ENCODE measurements at places on chromosomes 6 and 20.

DNA sequence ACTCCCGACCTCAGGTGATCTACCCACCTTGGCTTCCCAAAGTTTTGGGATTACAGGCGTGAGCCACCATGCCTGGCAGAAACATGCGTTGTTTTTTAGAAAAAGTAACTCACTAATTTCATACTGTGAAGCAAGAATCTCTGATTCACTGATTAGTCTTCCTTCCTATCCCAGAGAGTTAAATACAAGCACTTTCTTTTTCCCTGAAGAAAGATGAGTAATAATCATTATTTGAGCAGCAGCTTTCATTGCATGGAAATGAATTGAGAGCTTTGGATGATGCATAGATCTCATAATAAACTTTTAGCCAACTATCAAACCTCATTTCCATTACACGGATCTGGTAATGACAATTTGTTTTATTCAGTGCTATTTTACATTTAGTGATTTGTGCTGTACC is 892.5 kb upstream of the EYS start:
- H3K36me3 ChIP-seq = no peaks in the 10 kb centered on the region
- no peak overlapping the region for H3K27ac ChIP-seq
- H3K4me1 ChIP-seq = no peaks in the 10 kb centered on the region

DNA sequence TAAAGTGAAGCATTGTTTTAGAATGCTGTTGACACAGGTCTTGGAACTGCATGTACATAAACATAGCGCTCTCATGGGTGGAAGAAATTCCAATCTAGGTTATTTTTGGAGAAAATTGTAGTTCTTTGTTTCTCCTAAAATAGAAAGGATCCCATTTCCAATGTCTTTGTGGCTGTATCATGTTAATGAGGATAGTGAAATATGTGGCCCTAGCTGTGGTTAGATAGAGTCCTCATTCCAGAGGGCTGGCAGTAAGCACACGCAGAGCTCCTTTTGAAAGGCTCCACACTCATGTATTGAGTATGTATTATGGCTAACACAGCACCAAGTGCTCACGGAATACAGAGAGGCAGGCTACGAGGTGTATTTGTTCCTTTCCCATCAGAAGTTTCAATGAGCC is 60.9 kb downstream of the SNRNP48 start:
- H3K4me1 ChIP-seq = no peaks in the 10 kb centered on the region
- H3K27ac ChIP-seq = no peak overlapping the region
- no peaks in the 10 kb centered on the region for H3K27me3 ChIP-seq
- H3K4me3 ChIP-seq = no peak overlapping the region
- H3K36me3 ChIP-seq = no peaks in the 10 kb centered on the region

- DNase-seq = no peak
- no peak overlapping the region for H3K27ac ChIP-seq
- no peaks in the 10 kb centered on the region for H3K36me3 ChIP-seq
- H3K27me3 ChIP-seq = no peaks in the 10 kb centered on the region
- H3K4me1 ChIP-seq = no peaks in the 10 kb centered on the region
Measured at GRCh38 chr20:16100111-16100510, 473.1 kb downstream of the KIF16B start.

DNA sequence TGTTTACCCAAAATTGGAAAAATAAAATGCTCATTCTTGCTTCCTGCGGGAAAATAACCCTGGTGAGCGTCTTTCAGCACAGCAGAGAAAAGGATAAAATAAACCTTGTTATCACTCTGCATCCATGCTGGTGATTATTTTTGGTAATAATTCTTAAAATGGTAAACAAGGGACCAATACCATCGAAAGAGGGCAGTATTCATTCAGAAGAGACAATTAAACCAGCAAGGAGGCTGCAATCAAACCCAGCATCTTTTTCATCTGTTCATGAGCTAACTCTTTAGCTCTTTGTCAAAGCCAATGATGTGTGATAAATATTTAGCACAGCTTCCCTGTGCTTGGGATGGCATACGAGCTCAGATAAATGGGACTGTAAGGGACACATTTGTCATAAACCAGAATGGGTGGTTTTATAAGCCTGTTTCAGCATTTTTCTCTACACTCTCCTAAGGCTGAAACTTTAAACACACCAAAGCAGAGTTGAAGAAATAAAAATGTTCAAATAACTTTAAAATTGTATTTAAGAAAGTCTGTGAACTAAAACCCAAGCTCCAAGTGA is 34.4 kb downstream of the CDH26 start:
- DNase-seq = no peak
- H3K27ac ChIP-seq = no peak overlapping the region
- no peaks in the 10 kb centered on the region for H3K36me3 ChIP-seq
- H3K27me3 ChIP-seq = no peaks in the 10 kb centered on the region

DNA sequence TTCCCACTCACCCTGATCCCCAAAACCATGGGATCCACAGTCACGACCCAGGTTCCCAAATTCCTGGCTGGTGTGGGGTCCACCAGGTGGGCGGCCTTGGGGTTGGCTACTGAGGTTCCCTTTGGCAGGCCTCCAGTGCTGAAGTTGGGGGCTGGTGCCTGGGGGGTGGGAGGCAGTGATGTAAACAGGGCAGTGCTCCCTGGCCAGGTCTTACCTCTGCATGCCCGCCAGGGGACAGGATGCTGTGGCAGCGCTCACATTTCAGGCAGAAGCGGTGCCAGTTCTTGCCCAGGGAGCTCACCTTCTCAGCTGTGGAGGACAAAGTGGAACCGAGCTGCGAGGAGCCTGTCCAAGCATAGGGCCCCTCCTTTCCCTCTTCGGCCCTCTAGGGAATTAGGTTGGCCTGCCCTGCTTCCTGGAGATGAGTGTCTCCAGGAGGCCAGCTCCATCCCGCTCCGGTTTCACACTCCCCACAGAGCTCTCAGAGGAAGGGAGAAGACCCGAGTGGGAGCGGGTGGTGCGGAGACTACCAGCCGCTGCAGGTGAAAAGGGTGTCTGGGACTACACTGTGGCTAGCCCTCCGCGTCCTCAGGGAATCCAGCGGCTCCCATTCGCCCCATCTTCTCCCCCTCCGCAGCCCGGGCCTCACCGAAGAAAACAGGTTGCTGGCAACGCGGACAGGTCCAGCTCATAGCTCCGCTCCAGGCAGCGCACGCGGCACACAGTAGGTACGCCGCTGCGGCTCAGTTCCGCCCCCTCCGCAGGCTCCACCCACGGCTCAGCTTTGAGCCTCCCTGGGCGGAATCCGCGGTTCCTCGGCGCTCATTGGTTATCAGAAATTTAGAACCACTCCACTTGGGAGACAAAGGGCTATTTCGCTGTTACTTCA is at the start of gene CRIP3:
TSS of gene CRIP3 (minus strand) at position 726 of the 889 bp plus-strand sequence. CDS start at position 692, 34 bp downstream.
- H3K4me1 ChIP-seq = no peaks in the 10 kb centered on the region
- H3K36me3 ChIP-seq = no peaks in the 10 kb centered on the region
- peak within 1 kb of the TSS; percentile 60 for H3K4me3 ChIP-seq

DNA sequence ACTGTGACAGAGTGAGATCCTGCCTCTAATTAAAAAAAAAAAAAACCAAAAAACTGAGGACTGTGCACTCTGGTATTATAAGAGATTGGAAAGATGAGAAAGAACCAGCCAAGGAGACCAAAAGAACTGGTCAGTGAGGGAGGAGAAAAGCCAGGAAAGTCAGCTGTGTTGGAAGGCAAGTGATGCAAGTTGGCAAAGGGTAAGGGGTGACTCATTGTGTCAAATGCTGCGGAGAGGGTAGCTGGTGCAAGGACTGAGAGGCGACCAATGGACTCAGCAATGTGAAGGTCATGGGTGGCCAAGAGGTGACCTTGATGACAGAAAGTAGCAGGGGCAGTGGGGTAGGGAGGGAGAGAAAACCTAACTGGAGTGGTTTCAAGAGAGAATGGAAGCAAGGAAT is 27.4 kb upstream of the LRRN4 start:
- no peaks in the 10 kb centered on the region for H3K27me3 ChIP-seq
- H3K4me3 ChIP-seq = no peak overlapping the region
- H3K36me3 ChIP-seq = no peaks in the 10 kb centered on the region
- H3K27ac ChIP-seq = no peak overlapping the region

GRCh38 chr20:50333812-50334211 is 143.2 kb downstream of the CEBPB start:
- no peaks in the 10 kb centered on the region for H3K36me3 ChIP-seq
- no peak overlapping the region for H3K4me3 ChIP-seq
- H3K27ac ChIP-seq = no peak overlapping the region
- no peaks in the 10 kb centered on the region for H3K27me3 ChIP-seq
